Nucleus accumbens (tissue), 56 donors: ENCODE measurements at places on chromosomes 5 and 9.

GRCh38 chr5:28580616-28581015 lies 1542.2 kb upstream of the CDH9 start:
- no peak for DNase-seq

DNA sequence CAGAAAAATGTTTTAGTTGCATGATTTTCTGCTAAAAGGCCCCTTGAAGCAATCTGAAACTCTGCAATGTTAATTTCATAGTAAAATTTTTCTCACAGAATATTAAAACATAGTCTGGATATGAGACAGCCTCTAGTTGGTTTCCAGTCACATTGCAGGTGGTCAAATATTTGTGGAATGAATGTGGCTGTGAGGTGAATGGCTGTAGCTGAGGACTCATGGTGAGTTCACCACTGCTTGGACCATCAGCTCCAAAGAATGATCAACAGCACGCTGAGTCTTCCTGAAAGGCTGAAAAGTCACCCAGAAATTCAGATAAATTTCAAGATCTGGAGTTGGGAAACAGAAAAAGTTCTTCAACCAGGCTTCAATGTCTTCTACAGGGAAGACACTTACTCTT lies 79.8 kb downstream of the MAT2B start:
- no peak for DNase-seq

DNA sequence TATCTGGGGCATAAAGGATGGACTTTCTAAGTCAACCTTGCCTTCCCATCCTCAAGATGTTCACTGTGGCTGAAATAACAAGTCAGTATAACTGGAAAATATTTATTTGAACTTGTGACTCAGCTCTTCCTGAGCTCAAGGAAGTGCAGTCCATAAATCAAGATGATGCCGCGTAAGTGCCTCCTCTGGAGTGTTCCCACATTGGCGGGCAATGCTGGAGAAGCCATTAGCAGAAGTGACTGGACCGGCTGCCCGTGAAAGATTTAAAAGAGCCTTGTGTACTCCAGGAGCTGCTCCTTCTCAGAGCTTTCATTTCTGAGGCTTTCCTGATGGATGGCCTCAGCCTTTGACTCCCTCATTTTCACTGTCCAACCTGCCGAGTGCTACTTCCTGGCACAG lies 17.4 kb downstream of the TMOD1 start:
- no peak for DNase-seq

DNA sequence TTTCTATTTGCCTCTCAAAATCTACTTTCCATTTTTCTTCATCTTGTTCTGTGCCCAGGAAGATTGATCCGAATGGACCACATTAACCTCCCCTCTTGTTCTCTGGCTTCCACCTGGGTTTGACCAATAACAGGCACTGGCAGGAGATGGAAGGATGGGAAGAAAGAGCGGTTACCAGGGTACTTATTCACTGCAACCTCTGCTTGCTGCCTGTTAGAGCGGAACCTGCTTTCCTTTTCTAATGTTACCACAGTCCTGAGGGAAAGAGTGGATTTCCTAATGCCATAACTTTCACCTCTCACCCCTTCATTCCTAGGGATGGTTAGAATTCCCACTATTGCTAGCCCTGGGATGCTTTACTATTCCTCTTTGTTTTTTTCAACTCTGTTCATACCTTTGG lies 262.1 kb downstream of the RFX3 start:
- no peak for DNase-seq

DNA sequence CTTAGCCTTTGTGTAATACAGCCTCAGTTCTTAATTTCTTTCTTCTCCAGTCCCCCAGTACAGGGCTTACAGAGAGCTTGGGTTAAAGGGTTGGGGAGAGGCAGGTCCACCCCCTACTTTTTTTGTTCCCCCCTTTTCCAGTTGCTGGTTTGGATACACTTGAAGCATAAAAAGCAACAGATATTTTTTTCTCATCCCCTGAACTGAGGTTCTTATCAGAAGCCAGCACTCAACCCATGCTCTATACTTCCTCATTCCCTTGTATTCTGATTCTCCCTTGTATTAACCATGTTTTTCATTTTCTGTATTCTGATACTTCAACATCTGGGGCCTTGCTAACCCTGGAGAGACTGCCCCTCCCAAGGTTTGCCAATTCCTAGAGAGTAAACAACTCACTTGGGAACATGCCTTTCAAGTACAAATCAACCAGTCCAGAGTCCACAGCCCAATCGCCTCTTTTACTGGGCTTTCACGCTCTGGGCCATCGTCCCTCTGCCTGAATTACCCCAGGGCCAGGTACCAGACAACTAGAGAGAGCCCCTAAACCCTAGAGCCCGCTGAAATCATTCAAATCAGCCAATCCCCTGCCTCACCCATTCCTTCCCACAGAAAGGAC lies 333.4 kb upstream of the PUM3 start:
- DNase-seq, result no peak

- DNase-seq, result no peak
These were observed 242.6 kb downstream of the AUH start for GRCh38 chr9:91119142-91119541.

DNA sequence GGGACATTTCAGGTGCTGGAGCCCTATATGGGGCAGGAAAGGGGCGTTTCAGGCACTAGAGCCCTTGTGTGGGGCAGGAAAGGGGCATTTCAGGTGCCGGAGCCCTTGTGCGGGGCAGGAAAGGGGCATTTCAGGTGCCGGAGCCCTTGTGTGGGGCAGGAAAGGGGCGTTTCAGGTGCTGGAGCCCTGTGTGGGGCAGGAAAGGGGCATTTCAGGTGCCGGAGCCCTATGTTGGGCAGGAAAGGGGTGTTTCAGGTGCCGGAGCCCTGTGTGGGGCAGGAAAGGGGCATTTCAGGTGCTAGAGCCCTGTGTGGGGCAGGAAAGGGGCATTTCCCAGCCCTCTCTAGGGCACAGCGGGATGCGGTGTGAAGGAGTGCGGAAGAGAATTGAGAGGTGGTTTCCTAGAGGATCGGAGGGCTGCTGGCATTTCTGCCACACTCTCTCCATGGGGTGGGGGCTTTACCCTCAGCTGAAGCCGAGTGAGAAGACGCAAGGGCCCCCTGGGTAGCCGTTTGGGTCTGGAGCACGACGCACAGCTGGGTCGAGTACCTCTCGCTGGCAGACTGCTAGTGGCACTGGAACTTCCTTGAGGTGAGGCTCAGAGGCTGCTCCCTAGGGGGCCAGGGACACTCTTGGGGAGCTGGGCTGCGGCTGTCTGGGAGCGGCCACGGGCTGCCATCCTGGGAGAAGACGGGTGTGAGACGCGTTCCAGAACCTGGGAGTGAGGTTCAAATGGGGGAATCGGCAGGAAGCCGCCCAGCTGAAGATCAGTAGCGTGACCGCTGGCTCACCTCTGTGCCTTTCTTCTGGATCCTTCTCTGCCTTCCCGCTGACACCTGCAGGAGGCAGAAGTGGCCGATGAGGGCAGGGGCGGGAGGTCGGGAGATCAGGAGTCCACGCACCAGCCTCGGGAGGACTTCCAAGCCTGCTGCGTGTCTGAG lies 122.6 kb upstream of the IRX4 start:
- no peak for DNase-seq

GRCh38 chr9:82601293-82601771 lies 461.6 kb downstream of the RASEF start:
- no peak for DNase-seq

- no peak for DNase-seq
These were observed 33.6 kb downstream of the SNX30 start for GRCh38 chr9:112784020-112784785.

- no peak for DNase-seq
These were observed 92.2 kb downstream of the CDC42SE2 start for GRCh38 chr5:131355971-131356528.

- DNase-seq, result no peak
These were observed 10.3 kb downstream of the CNOT8 start for GRCh38 chr5:154868702-154869101.

GRCh38 chr9:126550891-126551351 lies 62.8 kb upstream of the LMX1B start:
- no peak for DNase-seq

- DNase-seq, result no peak
These were observed 734.5 kb upstream of the ZNF608 start for GRCh38 chr5:125480911-125481310.

DNA sequence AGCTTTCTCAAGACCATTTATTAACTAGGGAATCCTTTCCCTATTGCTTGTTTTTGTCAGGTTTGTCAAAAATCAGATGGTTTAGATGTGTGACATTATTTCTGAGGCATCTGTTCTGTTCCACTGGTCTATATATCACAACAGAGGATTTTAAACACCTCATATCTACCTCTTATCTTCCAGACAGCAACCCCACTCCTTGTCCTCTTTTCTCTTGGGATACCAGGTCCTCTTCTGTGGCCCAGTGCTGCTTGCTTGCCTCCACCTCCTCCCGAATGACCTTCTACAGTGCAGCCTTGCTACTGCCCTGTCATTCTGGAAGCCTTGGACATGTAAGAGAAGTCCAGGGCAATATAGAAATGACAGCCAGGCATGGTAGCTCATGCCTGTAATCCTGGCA lies 30.6 kb upstream of the KLF4 start:
- no peak for DNase-seq

- DNase-seq, result no peak
These were observed 28.7 kb downstream of the DMRT3 start for GRCh38 chr9:1005043-1005667.

GRCh38 chr5:98454407-98454806 lies 319.1 kb upstream of the RGMB start:
- no peak for DNase-seq

DNA sequence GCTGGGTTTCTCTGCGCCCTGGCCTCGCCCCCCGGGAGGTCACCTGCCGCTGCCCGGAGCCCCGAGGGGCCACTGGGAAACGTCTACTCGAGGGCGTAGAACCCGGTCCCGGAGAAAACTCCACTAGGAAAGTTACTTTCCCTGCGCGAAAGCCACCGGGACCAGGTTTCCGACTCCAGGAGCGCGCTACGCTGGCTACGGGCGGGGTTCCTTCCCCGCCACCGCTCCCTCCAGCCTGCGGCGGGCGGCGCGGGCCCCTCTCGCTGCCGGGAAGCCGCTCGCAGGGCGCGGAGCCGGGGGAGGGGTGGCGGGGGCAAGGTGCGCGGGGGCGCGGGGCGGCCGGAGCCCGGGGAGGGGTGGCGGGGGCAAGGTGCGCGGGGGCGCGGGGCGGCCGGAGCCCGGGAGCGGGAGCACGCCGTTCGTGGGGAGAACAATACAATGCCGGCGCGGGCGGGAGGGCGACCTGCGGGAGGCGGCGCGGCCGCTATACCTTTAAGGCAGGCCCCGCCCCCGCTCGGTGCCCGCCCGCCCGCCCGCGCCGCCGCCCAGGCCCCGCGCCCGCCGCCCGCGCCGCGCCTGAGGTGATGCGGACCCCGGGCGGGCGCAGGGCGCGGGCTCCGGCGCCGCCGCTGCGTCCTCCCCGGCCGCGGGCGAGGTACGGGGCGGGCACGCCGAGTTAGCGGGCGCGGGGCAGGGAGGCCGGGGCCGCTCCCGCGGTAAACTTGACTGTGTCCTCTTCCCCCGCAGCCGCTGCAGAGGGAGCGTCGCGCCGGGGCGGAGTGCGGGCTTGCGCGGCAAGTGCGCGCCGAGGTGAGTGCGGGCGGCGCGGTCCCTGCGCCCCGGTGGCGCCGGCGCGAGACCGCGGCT lies 278.1 kb downstream of the AOPEP start:
- peak; percentile 69 for DNase-seq

DNA sequence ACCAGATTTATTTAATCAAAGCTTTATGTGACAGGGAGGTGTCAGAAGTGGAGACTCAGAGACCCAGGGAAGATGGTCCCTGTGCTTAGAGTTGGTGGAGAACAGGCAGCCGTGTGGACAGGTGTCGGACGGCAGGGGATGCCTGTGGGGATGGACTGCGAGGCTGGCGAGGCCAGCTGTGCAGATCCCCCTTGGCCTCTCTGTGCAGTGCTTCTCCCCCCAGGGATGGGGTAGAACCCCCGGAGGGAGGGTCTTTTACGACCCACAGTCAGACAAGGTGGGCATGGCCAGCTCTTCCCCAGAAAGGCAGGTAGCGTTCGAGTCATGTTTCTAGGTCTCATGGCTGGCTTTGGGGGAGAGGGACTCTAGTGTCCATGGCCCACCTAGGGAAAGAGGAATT lies 4.7 kb upstream of the SLC2A6 start:
- DNase-seq, result no peak

- DNase-seq, result no peak
These were observed 64.0 kb upstream of the PPP1R26 start for GRCh38 chr9:135415586-135415985.

- DNase-seq, result no peak
These were observed 490 bp downstream of the ICE1 start for GRCh38 chr5:5422819-5423515.

- DNase-seq, result no peak
These were observed 3.3 kb downstream of the HK3 start for GRCh38 chr5:176895831-176896230.

DNA sequence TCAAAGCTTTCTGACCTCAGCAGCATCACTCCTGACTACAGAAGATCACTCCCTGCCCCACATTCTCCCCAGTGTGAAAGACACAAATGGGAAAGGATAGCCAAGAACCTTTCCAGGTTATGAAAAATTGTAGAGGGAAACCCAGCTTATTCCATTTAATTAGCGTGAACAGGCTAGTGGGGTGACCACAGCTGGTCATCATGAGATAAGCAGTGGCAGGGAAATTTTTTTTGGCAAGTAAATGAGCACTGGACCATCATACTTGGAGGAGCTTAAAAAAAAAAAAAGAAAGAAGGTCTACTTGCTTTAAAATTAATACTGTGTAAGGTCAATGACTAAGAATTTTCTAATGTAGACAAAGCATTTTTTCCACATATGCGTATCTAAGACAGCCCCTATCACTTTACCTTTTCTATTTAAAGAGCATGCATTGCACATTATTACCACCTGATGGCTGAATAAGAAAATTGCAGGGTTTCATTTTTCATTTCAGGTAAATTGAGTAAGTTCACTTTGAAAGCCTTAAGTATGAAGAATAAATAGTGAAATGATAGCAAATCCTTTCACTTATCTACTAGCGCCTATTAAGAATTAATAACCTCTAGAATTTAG lies 123.6 kb downstream of the ELAVL2 start:
- DNase-seq, result no peak

DNA sequence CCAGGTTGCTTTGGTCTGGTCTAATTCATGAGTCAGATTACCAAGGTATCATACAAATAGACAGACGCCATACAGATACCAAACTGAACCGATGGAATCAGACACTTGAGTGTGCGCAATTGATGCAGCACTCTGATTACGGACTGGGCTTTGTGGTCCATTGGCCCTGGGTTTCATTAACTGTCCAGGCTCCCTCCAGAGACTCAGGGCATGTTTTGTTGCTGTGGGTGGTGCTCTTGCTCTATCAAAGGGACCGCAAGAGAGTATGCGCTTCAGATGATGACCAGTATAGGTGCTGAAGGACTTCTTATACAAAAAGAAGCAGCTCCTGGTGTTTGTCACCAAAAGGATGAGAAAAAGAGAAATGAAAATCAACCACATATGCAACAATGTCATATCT lies 36.9 kb upstream of the ANKRD55 start:
- no peak for DNase-seq

GRCh38 chr5:79475152-79475466 lies 38.8 kb downstream of the HOMER1 start:
- no peak for DNase-seq

DNA sequence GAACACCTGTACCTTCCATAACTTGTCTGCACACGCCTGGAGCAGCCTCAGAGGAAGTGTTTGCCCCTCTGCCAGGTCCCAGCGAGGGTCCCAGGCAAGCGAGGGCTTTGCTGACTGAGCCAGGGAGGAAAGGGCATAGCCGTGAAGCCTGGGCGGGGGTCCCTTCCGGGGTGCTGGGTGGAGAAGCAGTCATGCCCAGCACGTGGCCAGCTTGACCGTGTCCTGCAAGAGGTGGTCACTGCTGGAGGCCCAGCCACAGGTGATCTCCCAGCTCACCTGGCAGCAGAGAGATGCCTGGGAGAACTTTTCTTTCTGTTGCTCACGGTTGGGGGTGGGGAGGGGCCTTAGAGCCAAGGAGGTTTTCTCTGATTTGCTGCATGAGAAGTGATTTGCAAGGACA lies 195.3 kb downstream of the CACNA1B start:
- no peak for DNase-seq

- DNase-seq, result peak; percentile 59
These were observed 10.5 kb downstream of the PSD2 start for GRCh38 chr5:139806111-139806510.
